ENCODE measurements at places on chromosomes 1 and 21.

DNA sequence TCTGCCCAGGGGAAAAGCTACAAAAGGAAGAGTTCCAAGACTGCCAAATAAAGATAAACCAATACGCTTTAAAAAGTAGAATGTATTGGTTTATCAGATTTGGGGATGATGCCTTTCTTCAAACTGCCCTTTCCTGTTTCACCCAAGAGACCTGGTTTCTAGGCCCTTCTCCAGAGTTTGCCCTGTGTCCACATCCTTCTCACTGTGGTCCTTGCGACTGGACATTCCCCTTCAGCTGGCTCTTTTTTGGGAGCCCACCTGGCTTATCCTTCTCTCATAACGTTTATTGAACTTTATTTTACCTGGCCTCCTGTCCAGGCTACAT lies 490 bp upstream of the CZIB start:
- no peak for DNase-seq

DNA sequence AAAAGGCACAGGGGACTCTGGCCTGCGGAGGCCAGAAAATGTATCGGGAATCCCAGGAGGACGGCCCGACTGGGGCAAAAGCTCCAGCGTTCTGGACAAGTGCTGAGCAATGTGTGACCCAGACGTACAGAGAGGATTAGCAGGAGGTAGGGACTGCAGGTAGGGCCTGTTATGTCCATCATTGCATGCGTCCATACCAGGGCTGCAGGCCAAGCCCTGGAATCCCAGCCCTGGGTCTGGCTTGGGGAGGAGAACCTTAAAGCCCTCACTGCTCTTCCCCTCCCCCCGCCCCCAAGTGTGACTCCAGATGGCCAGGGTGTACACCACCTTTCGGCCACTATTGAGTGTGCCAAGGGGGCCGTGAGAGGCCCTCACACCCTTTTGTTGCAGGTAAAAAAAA lies 2.0 kb downstream of the RNF207 start:
- no peak for DNase-seq

GRCh38 chr1:234957330-234958065 lies 171.1 kb downstream of the TOMM20 start:
- no peak for DNase-seq

DNA sequence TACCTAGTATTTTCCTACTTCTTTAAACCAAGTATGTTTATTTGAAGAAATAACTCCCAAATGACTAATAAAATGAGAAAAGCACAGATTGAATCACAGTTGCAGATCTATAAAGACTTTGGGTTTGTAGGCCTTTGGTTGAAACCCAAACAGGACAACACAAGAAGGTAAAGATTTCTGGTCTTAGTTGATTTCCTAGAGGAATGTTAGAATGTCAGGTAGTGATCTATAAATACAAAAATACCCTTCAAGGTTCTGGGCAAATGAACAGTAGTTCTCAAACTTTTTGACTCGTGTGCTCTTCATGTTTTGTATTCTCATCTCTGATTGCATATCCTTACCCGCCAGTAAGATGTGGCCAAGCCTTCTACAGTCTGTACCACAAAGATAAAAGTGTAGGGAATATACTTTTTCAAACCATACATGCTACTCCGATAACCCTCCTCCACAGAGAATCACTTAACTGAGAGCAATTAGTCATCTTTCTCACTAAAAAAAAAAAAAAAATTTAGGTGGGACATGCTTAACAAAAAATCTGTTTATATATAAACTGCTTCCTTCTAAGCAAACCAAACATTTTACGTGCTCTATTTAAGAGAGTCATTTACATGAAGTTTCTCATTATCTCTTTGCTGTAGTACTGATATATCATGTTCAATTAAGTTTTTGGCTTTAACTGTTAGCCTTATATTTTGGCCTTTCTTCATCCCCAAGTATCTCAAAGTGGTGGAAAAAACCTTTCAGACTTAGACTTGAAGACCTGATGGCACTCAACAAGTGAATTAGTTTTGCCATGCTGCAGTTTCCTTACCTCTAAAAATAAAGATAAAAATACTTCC lies 36.0 kb downstream of the CNIH4 start:
- DNase-seq: no peak

DNA sequence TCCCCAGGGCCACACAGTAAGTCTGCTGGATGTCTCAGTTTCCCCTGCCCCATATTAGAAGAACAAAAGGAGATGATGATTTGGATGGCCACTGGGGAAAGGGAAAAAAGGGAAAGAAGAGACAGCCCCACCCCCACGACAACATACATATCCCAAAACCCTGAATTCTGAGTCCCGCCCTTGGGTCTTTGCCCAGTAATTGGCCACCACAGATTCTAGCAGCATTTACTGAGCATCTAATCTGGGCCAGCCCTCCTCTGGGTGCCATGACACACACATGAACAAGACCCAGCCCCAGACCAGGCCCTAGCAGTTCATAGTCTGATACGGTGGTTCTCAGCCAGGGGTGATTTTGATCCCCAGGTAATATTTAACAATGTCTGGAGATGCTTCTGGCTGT lies 5.2 kb upstream of the TTC4 start:
- DNase-seq: no peak

GRCh38 chr1:1900883-1901640 lies 10.2 kb upstream of the GNB1 start:
- no peak for DNase-seq

- no peak for DNase-seq
Measured at GRCh38 chr1:68495532-68495931, 1.4 kb downstream of the DEPDC1 start.

GRCh38 chr1:214192825-214193643 lies 87.9 kb upstream of the SMYD2 start:
- DNase-seq: no peak

DNA sequence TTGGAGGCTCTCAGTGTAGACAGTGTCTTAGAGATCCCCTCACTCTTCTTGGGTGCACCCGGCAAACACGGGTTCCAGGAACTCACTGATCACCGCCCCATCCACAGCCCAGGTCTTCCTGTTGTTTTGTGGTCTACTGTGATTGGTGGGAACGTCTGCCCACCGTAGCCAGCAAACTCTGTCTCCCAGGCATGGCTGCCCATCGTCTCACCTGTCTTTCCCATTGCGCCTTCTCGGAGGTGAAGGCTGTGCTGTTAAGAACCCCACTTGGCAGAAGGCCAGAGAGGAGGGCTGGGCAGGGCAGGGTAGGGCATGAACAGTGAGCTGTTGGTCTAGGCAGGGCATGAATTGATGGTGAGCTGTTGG lies 14.1 kb upstream of the KCNA2 start:
- DNase-seq: no peak

GRCh38 chr1:44842862-44843655 lies at the start of gene PTCH2:
TSS of gene PTCH2 (minus strand) at chr1:44843253. CDS start at chr1:44842932, 321 bp downstream.
- no peak for DNase-seq

- DNase-seq: no peak
Measured at GRCh38 chr1:56814205-56814604, 5.0 kb downstream of the FYB2 start.

- no peak for DNase-seq
Measured at GRCh38 chr1:185244015-185244747, 72.9 kb downstream of the IVNS1ABP start.

- no peak for DNase-seq
Measured at GRCh38 chr1:106613861-106614260, 442.6 kb upstream of the PRMT6 start.

- no peak for DNase-seq
Measured at GRCh38 chr1:18549106-18549505, 68.4 kb downstream of the KLHDC7A start.

DNA sequence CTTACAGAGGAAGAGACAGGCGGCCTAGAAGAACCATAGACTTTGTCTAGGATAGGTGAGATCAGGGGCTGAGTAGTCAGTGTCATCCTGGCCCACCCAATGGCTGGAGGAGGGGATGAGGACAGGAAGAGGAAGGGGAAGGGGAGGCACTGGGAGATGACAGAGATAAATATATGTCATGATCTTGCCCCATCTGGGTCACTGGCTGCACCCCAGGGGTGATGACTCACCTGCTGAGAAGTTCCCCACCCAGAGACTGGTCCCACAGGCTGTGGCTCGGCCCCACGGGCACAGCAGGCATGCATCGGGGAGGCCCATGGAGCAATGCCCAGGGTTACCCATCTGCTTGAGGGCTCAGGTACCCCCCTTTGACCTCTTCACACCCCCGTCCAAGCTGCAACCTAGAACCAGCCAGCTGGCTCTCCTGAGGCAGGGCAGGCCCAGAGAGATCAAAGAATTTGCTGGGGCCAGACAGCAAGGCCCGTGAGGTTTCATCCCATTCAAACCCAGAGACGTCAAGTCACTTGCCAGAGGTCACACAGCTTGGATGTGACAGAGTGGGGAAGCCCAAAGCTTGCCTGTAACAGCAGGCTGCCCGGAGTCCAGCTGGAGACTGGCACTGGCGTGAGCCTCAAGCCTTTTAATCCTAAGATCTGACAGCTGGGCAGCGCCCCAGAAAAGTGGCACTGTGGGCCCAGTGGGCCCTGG lies 34.7 kb upstream of the CASZ1 start:
- DNase-seq: no peak

GRCh38 chr1:78471890-78472620 lies 18.7 kb upstream of the PTGFR start:
- no peak for DNase-seq

- DNase-seq: no peak
Measured at GRCh38 chr1:11752359-11753088, 9.5 kb upstream of the C1orf167 start.

- DNase-seq: no peak
Measured at GRCh38 chr21:26159869-26160268, 10.7 kb downstream of the APP start.

GRCh38 chr1:30325085-30325935 lies 398.1 kb downstream of the MATN1 start:
- no peak for DNase-seq

DNA sequence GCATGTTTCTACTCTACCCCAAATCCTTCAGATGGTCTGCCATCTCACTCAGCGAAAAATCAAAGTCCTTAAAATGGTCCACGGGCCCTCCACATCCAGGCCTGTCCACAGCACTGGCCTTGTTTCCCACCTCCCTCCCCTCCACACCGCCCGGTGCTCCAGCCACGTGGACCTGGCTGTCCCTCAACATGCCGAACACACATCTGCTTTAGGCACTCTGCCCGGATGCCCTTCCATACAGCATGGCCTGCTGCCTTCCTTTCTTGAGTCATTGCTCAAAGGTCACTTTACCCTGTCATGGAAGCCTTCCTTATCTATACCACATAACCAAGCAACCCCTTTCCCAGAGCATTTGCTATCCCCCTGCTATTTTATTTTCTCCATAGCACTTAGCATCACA lies 143.0 kb downstream of the DNM3 start:
- DNase-seq: no peak

DNA sequence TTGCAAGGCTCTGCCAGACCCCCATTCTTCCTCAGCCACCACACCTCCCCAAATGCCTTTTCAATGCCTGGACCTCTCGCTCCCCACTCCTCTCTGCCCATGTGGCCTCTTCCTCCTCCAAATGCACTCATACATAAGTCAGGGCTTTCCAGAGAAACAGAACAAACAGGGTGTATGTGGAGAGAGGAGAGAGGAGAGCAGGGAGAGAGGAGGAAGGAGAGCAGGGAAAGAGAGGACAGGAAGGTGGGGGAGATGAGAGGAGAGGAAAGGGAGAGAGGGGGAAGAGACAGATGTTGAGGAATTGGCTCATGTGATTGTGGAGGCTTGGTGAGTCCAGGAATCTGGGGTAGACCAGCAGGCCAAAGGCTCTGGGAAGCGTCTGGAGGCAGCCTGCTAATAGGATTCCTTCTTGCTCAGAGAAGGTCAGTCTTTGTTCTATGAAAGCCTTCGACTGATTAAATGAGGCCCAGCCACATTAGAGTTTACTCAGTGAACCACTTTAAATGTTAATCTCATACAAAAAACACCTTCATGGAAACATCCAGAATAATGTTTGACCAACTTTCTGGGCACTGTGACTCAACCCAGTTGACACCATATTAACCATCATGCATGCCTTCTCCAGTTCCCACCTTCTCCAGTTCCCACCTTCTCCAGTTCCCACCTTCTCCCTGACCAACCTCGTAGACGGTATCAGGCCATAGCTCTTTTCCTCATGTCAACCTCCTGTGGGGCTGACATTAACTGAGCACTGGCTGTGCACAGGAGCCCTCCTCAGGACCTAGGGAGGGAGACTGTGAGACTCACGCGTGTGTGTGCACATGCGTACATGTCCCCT lies 11.3 kb upstream of the LGR6 start:
- no peak for DNase-seq

DNA sequence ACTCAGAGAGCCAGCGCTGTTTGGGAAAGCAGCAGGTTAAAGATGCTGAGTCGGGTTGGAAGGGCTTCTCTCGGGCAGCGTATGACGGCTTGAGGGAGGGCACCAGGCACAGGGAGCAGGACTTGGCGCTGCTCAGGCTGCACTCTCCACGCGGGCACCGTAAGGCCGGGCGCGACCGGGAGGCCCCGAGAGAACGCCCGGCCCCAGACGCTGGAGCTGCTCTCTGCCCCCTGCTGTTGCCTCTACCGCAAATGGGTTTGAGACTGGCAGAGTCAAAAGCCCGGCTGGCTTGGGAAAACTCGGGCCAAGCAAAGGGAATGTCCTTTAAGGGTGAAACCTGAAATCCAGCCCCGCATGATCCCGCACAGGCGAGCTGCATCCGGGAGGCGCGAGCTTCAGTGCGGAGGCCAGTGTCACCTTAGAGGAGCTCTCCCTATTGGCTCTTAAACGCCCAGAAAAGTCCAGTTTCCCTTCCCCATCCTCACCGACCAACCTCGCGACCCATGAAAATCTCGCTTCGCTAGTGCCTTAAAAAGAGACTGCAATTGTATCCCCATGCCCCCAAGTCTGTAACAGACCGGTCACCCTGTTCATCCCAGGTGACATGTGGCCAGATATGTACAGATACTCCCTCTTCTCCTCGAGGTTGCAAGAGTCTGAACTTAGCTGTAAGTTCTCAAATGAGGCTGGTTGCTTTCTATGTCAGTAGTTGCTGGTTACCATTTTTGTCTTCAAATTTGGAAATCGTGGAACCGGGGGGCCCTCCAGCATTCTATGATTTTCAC lies 1.1 kb downstream of the PRRX1 start:
- no peak for DNase-seq

- DNase-seq: no peak
Measured at GRCh38 chr21:33971492-33972013, 55.9 kb upstream of the ATP5PO start.

- DNase-seq: no peak
Measured at GRCh38 chr1:153958961-153959260, 499 bp upstream of the CRTC2 start.

- DNase-seq: no peak
Measured at GRCh38 chr1:3190256-3191041, 121.4 kb downstream of the PRDM16 start.

DNA sequence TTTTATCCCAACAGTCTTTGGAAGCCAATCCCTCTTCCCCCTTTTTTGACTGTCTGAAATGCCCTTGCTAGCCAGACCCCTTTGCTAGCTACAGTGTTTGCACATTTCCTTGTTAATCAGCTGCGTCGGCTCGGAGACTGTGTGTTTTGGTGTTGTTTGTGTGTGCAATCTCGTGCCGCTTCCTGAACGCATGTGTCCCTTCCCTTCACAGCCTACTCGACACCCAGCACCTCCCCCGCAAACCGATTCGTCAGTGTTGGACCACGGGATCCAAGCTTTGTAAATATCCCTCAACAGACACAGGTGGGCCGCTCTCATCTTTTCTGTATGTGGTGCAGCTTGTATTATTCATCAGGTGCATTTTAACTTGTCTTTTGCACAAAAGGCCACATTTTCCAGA lies 298.7 kb downstream of the TM2D1 start:
- DNase-seq: no peak

Data from stimulated activated CD4-positive, alpha-beta T cell treated with anti-CD3 and anti-CD28 coated beads, Interleukin-1b, Interleukin-23, amount 100 ng/mL, for 1 hour (primary cell).